ENCODE measurements at places on chromosomes 2 and 18.

GRCh38 chr2:6769346-6769745 is 96.4 kb downstream of the CMPK2 start:
- H3K4me3 ChIP-seq: no peak overlapping the region
- DNase-seq: no peak
- peaks cover 3% of the 10 kb centered on the region for H3K4me1 ChIP-seq
- H3K27ac ChIP-seq: no peak overlapping the region
- H3K27me3 ChIP-seq: peaks cover 32% of the 10 kb centered on the region

- H3K36me3 ChIP-seq: no peaks in the 10 kb centered on the region
- no peak for DNase-seq
- peaks cover 33% of the 10 kb centered on the region for H3K4me1 ChIP-seq
- H3K27me3 ChIP-seq: peaks cover 8% of the 10 kb centered on the region
These were observed 1.3 kb upstream of the BAZ2B start for GRCh38 chr2:159617646-159618045.

GRCh38 chr2:231926180-231926741 is at the start of gene NPPC:
TSS of gene NPPC (minus strand) at chr2:231926396. CDS start at chr2:231926249, 147 bp downstream.
- peaks cover 97% of the 10 kb centered on the region for H3K27me3 ChIP-seq
- H3K36me3 ChIP-seq: no peaks in the 10 kb centered on the region
- H3K4me1 ChIP-seq: peaks cover 27% of the 10 kb centered on the region
- no peak within 1 kb of the TSS for H3K27ac ChIP-seq

DNA sequence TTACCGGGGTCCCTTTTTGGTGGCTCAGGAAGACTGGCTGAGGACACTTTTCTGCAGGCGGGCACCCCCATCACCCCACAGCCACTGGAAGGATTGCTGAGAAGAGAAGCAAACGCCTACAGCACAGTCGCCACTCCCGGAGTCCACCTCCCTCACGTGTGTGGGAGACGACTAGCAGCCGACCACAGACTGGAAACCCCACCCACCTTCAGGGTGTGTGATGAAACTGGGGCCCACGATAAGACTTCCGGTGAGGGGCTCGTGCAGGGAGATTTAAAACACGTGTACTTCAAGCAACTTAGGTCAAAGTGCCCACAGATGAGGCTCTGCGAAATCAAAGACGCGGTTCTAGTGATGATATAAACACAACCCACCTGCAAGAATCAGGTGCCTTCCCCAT is 26.3 kb downstream of the MBP start:
- H3K36me3 ChIP-seq: peaks cover 4% of the 10 kb centered on the region
- H3K27ac ChIP-seq: peak overlapping the region; percentile 86
- H3K4me1 ChIP-seq: peaks cover 72% of the 10 kb centered on the region
